Stimulated activated CD4-positive, alpha-beta T cell treated with anti-CD3 and anti-CD28 coated beads, TNF-alpha, amount 100 ng/mL, for 24 hours (primary cell): ENCODE measurements at places on chromosomes 3 and 15.
A peak's percentile ranks its signal among the peaks of the same experiment; 100 is the strongest.

- DNase-seq: no peak
These were observed 772.3 kb downstream of the SI start for GRCh38 chr3:164306042-164306441.

- no peak for DNase-seq
These were observed 78.5 kb downstream of the GHSR start for GRCh38 chr3:172369590-172370259.

- no peak for DNase-seq
These were observed 54.6 kb downstream of the CAPN3 start for GRCh38 chr15:42413920-42414319.

DNA sequence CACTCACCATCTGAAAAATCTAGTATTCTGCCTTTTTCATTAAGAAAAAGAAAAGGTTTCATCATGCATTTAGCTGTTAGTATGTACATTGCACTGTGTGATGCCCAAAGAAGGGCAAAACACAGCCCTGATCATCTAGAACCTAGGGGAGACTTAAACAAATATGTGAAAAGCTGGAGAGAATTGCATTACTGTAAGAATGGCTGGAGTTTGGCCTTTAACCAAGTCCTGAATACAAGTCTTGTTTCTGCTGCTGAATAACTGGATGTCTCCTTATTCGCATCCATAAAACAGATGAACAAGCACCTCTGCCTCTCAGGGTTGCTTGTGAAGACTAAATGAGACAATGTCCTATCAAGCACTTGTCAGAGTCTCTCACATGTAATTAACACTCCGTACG is 233.4 kb upstream of the LRTM1 start:
- DNase-seq: no peak

GRCh38 chr15:33126559-33127290 is 67.8 kb downstream of the FMN1 start:
- peak; percentile 60 for DNase-seq

DNA sequence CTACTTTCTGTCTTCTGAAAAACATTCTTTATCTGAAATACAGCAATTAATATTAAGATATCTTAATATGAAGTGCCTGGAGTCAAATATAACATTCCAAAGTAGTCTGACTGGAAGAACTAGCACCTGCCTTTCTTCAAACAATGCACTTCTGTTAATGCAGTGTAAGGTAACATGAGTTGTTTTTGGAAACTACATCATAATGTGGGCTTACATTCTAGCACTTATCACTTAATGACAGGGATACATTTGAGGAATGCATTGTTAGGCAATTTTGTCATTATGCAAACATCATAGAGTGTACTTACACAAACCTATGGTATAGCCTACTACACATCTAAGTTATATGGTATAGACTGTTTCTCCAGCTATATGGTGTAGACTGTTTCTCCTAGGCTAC is 49.2 kb downstream of the SLC15A2 start:
- no peak for DNase-seq

DNA sequence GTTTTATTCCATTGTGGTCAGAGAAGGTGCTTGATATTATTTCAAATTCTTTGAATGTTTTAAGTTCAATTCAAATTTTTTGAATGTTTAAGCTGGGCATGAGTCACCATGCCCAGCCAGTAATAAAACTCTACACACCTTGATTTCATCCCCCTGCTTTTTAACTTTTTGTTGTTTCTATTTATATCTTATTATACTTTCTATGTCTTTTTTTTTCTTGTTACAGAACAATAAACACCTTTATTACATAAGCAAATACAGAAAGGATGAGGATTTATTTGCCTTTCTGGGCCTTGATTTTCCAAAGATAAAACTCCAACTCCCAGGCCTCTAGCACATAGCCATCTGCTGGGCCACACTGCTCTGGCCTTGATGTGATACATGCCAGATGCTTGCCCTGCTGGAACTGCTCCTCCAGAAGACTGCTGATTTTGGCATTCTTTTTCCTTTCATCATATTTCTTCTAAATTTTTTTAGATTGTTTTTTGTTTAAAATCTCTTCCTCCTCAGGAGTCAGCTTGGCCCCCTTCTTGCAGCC is 14.0 kb downstream of the DNAH12 start:
- no peak for DNase-seq

DNA sequence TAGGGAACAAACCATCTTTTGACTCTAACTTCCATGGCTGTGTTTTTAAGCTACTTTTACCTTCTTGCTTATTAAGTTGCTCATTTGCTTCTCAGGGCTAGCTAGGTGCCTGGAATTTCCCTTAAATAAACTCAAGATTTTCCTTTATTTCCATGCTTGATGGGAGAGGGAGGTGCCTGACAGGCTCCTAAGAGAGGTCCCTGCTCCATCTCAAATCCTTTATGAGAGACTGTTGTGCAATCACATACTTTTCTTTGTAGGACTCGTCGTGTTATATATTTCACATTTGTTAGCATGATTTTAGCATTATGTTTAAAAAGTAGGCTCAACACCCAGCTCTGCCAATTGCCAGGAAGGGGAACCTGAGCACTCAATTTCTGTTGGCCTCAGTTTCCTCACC is 95.7 kb downstream of the SAMMSON start:
- DNase-seq: no peak

DNA sequence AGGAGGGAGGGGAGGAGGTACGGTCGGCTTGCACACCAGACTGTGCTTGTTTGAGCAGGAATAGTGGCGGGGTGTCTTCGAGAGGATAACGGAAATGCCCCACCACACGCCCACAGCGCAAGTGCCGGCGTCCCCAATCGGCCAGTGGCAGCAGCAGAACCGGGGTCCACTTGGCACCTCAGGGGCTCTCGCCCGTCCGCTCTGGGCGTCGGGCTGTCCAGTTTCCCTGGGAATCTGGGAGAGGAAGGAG is 53.7 kb downstream of the CCDC54 start:
- no peak for DNase-seq

- DNase-seq: no peak
These were observed 149.6 kb downstream of the CHL1 start for GRCh38 chr3:346186-346585.

- no peak for DNase-seq
These were observed 306.7 kb downstream of the TIGIT start for GRCh38 chr3:114600571-114600970.

DNA sequence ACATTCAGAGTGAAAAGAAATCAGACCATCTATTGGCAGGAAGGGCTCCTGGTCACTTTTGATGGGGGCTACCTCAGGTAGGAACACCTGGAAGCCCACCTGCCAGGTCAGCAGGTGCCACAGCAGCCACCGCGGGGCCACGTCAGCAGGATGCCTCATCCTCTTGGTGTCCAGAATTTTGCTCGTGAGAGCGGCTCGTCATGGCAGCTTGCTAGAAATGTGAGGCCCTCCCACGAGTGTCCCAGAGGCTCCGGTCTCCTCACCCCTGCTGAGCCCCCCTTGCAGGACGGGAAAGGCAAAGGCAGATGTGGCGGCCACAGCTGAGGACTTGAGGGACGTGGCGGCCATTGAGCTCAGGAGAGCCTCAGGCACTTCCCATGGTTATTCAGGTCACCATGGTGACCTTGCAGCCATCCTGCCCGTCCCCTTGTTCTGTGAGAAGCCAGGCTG is 129.4 kb downstream of the LRRK1 start:
- DNase-seq: no peak

DNA sequence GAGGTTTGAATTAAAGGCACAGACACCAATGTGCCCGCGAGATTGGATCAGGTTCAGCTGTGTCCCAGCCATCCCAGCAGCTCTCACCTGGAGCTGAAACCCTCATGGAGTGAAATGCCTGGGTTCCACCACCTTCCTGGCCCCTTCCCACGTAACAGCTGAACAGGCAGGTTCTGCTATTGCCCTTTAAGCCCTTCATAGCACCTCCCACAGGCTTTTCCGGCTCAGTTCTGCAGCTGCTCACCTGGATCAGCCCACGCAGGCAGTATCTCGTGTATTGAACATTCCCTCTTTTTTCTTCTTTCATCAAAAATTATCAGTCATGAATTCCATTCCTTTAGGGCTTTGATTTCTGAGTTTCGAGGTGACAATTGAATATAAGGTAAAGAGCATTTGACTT is 129.8 kb downstream of the SLC9A9 start:
- no peak for DNase-seq

GRCh38 chr15:29910068-29910467 is 87.8 kb upstream of the TJP1 start:
- DNase-seq: no peak

GRCh38 chr3:55488398-55489055 is 1.4 kb upstream of the WNT5A start:
- DNase-seq: no peak

DNA sequence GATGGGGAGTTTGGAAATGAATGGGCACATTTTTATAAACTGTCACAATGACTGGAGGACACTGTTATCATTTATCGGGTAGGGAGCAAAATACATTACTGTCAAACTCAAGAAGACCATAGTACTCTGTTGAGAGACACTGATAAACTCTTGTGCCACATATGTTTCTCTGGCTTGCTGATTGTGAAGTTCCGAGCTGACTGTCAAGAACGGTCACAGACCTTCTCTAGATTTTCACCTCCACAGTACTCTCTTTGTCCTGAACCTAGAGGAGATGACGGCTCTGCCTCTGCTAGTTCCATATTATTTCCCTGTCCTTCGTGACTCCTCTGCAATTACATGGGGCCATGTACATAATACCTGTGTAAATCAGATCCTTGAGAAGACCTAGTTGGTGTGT is 451.9 kb downstream of the LPP start:
- no peak for DNase-seq

- no peak for DNase-seq
These were observed 271.6 kb downstream of the CHL1 start for GRCh38 chr3:468172-468571.

- no peak for DNase-seq
These were observed 51.7 kb downstream of the PCSK6 start for GRCh38 chr15:101437618-101438481.

DNA sequence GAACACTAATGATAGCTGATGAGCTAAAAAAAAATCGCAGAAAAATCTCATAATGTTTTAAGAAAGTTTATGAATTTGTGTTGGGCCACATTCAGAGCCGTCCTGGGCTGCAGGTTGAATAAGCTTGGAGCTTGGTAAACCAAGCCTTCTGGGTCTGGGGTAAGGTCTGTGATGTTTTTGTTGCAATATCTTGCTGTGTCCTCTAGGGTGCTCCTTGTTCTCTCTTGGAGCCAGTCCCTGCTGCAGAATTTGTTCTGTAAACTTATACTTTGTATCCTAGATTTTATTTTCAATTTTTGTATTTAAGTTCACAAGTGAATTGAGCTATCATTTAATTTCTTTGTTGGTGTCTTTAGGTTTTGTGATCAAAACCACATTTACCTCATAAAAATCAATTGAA is 143.7 kb downstream of the NR1D2 start:
- no peak for DNase-seq

- no peak for DNase-seq
These were observed 12.1 kb downstream of the CHSY1 start for GRCh38 chr15:101239724-101240136.

GRCh38 chr3:118587847-118588246 is 446.8 kb downstream of the IGSF11 start:
- DNase-seq: no peak

GRCh38 chr3:14248477-14248848 is 69.8 kb downstream of the LSM3 start:
- DNase-seq: no peak
